ENCODE measurements at places on chromosomes 3 and 15.

DNA sequence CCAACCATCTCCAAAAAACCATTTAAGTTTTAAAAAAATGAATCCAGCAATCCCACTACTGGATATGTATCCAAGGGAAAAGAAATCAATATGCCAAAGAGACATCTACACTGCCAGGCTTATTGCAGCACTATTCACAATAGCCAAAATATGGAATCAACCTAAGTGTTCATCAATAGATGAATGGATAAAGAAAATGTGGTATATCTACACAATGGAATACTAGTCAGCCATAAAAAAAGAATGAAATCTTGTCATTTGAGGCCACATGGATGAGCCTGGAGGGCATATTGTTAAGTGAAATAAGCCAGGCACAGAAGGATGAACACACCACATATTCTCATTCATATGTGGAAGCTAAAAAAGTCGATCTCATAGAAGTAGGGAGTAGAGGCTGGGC lies 136.1 kb downstream of the FILIP1L start:
- no peak for DNase-seq

DNA sequence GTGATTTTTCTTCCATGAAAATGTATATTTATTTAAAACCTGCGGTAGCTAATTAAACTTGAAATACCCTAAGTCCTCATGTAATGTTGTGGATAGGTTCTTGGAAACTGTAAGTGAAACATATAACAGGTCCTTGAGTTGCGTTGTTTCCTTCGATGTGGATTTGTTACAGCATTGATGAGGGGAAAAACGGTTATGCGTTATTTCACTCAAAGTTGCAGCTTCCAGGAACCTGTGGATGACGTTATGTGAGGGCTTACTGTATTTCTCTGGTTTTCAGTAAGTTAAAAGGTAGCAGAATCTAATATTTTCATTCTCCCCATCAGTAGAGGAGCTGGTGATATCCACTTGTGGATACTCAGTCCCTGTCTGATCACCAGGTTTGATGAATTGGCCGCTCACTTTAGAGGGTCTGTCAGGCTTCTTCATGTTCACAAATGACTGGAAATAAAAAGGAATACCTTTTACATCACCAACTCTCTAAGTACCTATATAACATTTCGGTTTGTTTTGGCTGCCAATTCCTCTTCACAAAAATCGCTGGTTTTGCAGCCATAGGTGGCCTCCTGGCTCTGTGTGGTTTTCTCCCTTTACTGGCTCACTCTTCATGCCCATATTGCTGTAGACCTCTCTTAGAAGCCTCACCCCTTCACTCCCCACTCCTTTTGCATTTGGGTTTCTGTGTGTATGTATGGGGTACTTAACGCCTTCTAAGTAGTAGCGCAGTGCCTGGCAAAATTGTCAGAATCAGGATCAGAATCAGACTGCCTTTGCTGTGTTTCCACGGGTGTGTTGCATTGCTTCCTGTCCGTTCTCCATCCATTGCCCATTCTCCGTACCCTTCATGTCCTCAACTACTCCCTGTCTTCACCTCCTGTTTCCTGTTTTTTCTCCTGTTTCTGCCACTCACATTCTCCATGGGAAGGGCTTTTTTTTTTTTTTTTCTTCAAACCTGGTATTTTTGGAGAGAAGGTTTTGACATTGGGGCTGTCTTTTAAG lies 112.6 kb downstream of the FNDC3B start:
- DNase-seq: no peak

- peak; percentile 33 for DNase-seq
These were observed 8.6 kb upstream of the SST start for GRCh38 chr3:187678726-187679268.

DNA sequence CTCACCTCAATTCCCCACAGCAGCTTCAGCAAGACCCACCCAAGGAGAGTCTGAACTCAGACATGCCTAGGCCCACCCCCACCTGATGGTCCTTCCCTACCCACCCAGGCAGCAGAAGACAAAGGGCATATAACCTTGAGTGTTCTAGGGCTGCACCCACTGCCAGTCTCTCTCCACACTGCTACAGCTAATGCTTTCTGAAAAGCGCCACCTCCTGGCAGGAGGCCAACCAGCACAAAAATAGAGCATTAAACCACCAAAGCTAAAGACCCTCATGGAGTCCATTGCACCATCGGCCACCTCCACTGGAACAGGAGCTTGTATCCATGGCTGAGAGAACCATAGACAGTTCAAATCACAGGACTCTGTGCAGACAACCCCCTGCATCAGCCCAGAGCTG lies 11.3 kb upstream of the RPL39L start:
- no peak for DNase-seq

DNA sequence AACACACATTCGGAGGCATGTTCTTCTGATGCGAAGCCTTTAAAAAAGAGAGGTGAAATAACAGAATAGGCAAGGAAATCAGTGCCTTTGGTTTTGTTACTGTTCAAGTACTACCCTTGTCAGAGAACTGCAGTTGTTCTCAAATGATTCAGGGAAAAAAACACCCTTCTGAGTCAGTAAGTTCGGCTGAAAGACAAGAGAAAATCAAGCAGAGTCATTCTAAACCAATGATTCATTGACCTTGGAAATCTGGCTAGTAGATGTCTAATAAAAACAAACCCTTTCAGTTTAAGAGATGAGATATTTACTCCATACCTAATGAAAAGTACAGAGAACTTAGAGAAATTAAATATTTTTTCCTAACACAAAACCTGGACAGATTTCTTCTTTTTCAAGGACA lies 72.7 kb upstream of the ABI3BP start:
- DNase-seq: no peak

DNA sequence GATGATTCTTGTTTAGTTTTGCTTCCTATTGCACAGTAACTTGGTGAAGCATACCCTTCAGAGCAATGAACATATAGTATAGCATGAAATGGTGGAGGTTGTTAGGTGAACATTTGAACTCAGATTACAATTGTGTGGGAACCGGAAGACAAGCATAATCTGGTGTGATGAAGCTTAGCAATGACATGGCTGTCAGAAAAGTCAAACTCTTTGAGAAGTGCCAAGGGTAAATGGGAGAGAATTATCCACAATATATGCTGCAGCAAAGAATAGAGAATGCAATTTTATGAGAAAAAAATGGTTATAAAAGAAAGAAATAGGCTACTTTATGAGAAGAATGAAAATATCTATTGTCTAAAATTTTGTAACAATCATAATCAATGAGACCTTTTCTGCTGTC lies 1536.7 kb downstream of the SI start:
- no peak for DNase-seq

DNA sequence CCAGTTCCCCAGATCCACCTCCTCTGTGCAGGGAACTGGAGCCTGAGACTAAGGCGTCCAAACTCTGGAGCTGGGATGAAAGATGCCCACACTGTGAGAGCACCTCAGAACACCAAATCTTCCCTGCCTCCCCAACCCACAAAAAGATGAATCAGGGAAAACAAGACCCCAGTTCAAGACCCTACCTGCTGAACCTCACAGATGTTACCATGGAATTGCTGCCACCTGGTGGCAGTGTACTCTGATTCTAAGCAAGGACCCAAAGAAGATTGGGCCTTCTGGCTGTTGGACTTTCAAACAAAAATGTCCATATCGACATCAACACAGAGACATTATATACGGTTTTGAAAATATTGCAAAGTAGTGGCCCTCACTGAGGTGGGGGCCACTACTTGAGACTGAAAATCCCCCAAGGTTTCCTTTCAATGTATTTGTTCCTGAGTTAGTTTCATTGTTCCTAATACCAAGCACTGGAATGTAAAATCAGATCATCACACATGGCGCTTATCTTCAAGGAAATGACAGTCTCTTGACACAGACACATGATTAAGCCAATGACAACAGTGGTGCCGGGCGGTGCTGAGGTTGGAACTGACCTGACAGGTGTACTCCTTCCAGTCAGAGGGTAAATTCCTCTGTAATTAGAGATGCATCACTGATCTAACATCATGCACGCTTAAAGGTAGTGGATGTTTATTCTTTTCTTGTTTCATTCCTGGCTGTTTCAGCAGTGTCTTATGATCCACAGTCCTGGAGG lies 67.6 kb downstream of the SLC6A11 start:
- no peak for DNase-seq

- DNase-seq: no peak
These were observed 59.0 kb downstream of the PRKAR2A start for GRCh38 chr3:48788544-48789162.

DNA sequence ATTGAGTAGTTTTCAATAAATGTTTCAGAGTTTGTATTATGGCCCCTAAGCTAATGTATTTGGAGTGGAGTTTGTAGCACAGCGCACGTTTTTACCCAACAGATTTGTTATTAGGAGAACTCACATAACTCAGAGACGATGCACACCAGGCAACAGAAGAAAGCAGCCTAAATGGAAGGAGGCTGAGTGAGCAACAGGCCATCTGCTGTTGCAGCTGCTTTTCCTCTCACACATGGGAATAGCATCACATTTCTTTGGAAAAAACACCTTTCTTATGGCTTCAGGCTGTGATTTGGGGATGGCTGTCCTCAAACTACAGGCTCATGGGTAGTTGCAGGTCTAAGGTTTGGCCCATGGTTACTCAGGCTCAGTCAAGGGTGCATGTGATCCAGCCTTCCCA lies 469.3 kb upstream of the MCTP2 start:
- no peak for DNase-seq

DNA sequence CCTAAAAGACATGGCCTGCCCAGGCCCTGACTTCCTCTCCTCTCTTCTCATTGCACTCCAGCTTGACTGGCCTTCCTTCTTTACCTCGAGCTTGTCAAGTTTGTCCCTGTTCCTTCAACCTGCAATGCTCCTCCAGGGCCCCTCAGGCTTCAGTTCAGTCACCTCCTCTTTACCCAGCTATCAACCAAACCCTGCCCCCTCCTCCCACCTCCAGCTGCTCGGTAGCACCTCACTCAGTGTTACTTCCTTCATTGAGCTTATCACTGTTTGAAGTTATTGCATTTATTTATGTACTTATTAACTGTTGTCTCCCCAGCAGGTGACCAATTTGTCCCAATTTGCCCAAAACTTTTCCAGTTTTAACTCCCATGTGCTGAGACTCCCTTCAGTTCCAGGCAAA lies 95.8 kb upstream of the UBE2E1 start:
- DNase-seq: no peak

DNA sequence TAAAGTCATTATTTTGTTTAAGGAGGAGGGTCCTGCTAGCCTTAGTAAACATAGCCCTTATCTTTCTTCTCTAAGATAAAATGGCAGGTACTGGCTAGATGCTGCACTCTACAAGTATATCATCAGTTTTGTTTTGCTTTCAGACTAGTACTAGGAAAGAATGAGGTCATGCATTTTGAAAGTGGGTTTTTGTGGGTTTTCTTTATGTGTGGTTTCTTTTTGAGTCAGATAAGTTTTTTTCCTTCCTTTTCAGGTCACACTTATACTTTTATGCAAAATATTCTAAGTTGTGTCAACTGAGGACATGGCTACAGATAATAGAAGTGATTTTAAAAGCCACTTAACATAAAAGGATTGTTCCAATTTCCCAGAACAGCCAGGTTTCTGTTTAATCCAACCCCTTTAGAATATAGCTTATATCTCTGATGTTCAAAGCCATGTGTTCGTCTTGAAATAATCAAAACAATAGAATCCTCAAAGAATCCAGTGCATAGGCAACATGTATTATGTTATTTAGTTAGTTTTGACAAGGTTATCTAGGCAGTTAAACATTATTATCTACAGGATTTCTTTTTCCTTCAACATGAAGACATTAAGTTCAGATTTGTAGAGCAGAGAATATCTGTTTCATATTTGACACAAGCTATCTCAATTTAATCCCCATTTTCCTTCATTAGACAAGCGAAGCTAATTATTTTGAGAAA lies 406.2 kb downstream of the RBMS3 start:
- no peak for DNase-seq

DNA sequence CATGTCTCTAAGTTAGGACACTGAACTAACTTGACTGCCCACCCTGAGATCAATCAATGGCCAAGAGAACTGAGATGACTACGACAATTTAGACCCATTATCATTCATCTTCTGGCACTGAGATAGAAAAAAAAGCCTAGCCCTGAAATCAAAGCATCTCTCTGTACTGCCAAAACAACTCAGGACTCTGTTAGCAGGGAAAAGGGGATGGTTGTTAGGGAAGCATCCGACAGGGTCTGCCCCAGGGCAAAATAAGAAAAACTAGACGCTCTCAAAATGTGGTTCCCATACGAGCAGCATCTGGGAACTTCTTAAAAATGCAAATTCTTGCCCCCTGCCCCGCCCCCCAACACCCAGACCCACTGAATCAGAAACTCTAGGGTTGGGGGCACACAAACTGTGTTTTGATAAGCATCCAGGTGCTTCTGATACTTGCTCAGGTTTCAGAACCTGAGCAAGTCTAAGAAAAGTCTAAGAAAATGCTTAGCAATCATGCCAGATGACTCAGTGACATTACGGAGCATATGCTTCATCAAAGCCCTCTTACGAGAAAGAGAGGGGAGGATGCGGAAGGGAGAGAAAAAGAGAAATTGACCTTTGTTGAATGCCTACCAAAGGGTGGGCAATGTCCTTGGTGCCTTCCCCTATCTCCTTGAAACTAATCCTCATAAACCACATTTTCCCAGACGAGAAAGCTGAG lies 172.8 kb upstream of the HES1 start:
- no peak for DNase-seq

DNA sequence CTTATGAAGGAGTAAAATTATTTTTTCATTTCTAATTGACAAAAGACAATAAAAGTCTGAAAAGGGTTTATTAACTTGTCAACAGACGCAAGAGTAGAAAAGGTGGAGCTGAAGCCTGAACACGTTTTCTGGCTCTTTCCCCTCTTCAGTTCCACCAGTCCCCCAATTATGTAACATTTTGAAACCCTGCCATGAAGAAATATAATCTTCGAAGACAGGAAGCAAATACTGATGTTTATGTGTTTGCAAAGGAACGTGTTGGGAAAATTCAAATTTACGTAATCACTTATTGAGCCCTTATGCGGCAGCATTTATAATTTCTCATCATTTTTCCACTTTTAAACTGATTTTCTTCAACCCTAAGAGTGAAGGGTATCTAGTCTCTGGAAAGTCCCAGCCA lies 767 bp downstream of the AP3S2 start:
- no peak for DNase-seq

- DNase-seq: no peak
These were observed 1.8 kb downstream of the IGDCC4 start for GRCh38 chr15:65420975-65421359.

DNA sequence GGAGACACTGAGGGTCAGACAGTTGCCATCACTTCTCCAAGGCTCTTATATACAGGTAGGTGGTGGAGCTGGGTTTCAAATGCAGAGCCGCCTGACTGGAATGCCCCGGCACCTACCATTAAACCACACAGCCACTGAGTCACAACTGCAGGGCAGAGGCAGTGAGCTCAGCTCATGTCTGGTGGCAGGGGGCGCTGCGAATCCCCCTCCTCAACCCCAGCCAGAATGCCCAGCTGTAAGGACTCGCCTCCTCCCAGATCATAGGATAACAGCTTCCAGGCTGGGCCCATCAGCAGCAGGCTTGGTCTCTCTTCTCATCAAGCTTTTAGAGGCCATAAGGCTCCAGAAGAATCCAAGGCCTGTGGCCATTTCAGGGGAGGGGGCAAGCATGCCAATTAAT lies 26.4 kb downstream of the ADCY5 start:
- DNase-seq: no peak

- no peak for DNase-seq
These were observed 197.5 kb upstream of the BCL6 start for GRCh38 chr3:187942658-187943241.
